Endothelial cell of umbilical vein (primary cell): ENCODE measurements at places on chromosomes 3 and 15. TPM values are rescaled to one million over a fixed set of nuclear protein-coding genes. Genes with fewer than 3 reads are reported as not detected.

The STX19 gene
- total RNA-seq = not detected in 2 replicates

The TP63 gene
- not detected in 2 replicates for total RNA-seq

The ADAMTSL3 gene
- not detected in 2 replicates for total RNA-seq

The CACNA1D gene
- not detected in 2 replicates for total RNA-seq

The PRSS50 gene
- not detected in 2 replicates for total RNA-seq

The ZNF662 gene
- 0.83 and 4.3 TPM in 2 replicates for total RNA-seq

The HCLS1 gene
- total RNA-seq = 63.5 and 68.5 TPM in 2 replicates

The NPAP1 gene
- total RNA-seq = not detected in 2 replicates

The PHLDB2 gene
- total RNA-seq = 72.0 and 104 TPM in 2 replicates

The FBXW12 gene
- not detected in 2 replicates for total RNA-seq

The ATP1B3 gene
- total RNA-seq = 198 and 227 TPM in 2 replicates

The ACSBG1 gene
- total RNA-seq = not detected in 2 replicates

The PATL2 gene
- total RNA-seq = 0.42 TPM in 1 of 2 replicates, not detected in the other
